DMS79 treated with DMSO at 0.1 percent for 48 hours (cell line): ENCODE measurements at places on chromosomes 1 and 21.

DNA sequence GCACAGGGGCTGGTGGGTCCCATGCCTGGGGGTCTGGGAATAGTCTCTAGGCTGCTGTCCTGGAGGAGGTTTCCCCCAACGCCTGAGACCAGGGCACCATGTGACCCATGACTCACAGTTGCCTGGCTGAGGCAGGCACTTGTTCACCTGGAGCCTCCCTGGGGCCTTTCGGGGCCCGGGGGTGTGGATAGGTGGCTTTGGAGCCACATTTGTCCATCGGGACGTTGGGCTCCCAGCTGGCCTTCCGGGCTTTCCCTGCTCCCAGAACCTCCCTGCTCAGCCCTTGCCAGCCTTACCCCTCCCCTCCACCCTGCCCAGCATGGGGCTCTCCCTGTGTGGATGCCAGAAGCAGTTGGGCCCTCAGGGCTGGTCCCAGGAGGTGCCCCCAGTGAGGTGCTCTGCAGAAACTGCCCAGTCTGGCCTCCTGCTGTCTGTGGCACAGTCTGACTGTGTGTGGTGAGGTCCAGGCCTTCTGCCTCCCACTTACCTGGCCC lies 14.2 kb downstream of the COL6A1 start:
- DNase-seq = no peak

DNA sequence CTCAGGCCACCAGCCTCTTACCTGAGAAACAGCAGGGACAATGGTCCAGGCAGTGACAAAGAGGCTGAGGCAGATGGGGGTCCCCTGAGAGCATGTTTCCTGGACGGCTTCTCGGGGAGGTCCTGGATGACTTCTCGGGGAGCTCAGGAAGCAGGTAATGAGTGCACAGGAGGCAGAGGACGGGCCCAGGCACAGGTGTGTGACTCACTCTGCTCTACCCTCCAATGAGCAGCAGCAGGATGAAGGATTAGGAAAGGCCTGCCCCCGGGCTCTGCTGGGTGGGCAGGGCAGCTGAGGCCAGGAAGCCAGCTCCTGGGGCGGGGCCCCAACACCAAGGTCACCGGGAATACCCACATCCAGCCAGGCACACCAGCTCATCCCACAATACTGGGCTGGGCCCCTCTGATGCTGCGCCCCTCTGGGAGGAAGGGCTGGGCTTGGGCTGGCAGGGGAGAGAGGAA lies 17.2 kb upstream of the PTAFR start:
- no peak for DNase-seq

- DNase-seq = no peak
These were observed 77.5 kb downstream of the ARHGEF16 start for GRCh38 chr1:3531928-3532327.

GRCh38 chr1:244837597-244838258 lies 2.3 kb downstream of the COX20 start:
- no peak for DNase-seq

- peak; percentile 8 for DNase-seq
These were observed 14.2 kb downstream of the PTPN14 start for GRCh38 chr1:214537219-214537618.

GRCh38 chr1:1430114-1430982 lies 5.1 kb upstream of the VWA1 start:
- peak; percentile 71 for DNase-seq
